ENCODE measurements at places on chromosomes 5 and 9. TPM values are rescaled to one million over a fixed set of nuclear protein-coding genes. Genes with fewer than 3 reads are reported as not detected.

Gene PRLR
- 0.02 TPM for polyA plus RNA-seq

Gene SLC24A2
- not detected for polyA plus RNA-seq

Gene MZB1
- polyA plus RNA-seq: 2.5 TPM

Gene POLK
- polyA plus RNA-seq: 10.1 TPM

Gene KCNV2
- polyA plus RNA-seq: not detected

Gene ACOT12
- polyA plus RNA-seq: not detected
